ENCODE measurements at places on chromosomes 4 and X.

DNA sequence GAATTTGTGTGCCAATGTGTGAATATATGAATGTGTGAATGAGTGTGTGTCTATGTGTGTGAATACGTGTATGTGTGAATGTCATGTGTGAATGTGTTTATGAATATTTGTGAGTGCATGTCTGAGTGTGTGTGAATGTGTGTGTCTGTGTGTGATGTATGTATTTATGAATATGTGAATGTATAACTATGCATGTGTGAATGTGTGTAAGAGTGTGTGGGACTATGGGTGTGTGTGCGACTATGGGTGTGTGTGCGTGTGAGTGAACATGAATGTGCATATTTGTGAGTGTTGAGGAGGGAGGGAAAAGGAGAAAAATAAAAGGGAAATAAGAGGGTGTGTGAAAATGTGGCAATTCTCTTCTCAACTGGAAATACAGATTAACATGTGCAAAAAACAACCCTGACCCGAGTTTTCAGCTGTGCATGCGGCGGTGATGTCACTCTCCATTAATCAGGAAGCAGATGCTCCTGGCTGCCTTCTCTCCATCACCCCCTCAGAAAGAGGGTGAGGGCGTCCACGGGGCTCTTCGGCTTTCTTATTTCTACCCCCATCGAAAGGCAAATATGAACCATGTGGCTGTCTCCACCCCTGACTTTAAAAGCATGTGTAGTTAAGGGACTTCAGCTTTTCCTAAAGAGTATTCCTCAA lies 219.8 kb downstream of the MAML3 start:
- no peak overlapping the region for H3K27ac ChIP-seq
- no peak for DNase-seq
- no peak overlapping the region for H3K4me3 ChIP-seq
- no peaks in the 10 kb centered on the region for H3K27me3 ChIP-seq
- H3K36me3 ChIP-seq = no peaks in the 10 kb centered on the region
- H3K4me1 ChIP-seq = peaks cover 14% of the 10 kb centered on the region

DNA sequence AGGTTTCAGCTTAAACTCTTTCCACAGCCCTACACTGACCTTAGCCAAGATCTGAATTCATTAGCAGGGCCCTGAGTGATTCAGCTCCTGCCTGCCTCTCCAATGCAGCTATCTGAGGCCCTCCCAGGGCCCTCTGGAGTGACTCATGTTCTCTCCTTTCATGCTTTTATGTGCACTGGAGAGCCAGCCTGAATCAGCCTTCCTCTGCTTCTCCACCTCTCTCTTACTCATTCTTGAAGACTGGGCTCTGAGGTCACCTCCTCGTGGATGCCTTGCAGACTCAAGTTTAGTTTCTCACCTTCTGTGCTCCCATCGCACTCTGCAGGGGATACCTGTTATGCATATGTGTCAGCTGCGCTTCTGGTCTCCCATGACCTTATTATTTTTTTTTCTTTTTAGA lies 3.1 kb upstream of the OCIAD2 start:
- peaks cover 23% of the 10 kb centered on the region for H3K4me1 ChIP-seq
- peaks cover 2% of the 10 kb centered on the region for H3K36me3 ChIP-seq
- no peak overlapping the region for H3K4me3 ChIP-seq
- no peak for DNase-seq
- H3K27ac ChIP-seq = no peak overlapping the region
- H3K27me3 ChIP-seq = no peaks in the 10 kb centered on the region

DNA sequence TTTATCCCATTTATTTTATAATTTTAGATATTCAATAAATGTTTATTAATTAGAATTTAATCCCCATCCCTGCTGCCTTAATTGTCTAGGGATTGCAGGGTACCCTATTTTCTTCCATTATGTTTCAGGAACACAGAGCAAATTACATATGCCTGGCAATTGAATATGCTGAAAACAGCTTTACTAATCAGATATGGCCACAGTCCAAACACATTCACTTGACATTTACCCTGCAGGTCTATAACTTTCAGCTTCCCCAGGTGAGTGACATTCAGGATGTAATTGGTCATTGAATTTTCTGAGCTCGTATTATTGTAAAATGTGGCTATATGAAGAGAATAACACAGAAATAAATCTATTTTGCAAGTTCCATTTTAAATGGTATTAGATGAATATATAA lies 218.7 kb upstream of the NDST4 start:
- no peaks in the 10 kb centered on the region for H3K36me3 ChIP-seq
- DNase-seq = no peak
- no peaks in the 10 kb centered on the region for H3K27me3 ChIP-seq
- no peak overlapping the region for H3K4me3 ChIP-seq
- H3K4me1 ChIP-seq = no peaks in the 10 kb centered on the region
- H3K27ac ChIP-seq = no peak overlapping the region

- H3K4me3 ChIP-seq = peak overlapping the region; percentile 56
- H3K36me3 ChIP-seq = no peaks in the 10 kb centered on the region
- H3K27ac ChIP-seq = no peak overlapping the region
- peaks cover 41% of the 10 kb centered on the region for H3K4me1 ChIP-seq
- DNase-seq = no peak
Measured at GRCh38 chr4:139559089-139559479, 3.1 kb upstream of the SETD7 start.

GRCh38 chrX:103338663-103339062 lies 8.6 kb downstream of the TCEAL7 start:
- no peaks in the 10 kb centered on the region for H3K4me1 ChIP-seq
- H3K27me3 ChIP-seq = no peaks in the 10 kb centered on the region
- no peaks in the 10 kb centered on the region for H3K36me3 ChIP-seq
- H3K4me3 ChIP-seq = no peak overlapping the region
- DNase-seq = no peak
- H3K27ac ChIP-seq = no peak overlapping the region

Data from neural crest cell (in vitro differentiated cells).